Left ventricle myocardium superior (tissue), 1 donor: ENCODE measurements at places on chromosomes 2 and 18. TPM values are rescaled to one million over a fixed set of nuclear protein-coding genes. Genes with fewer than 3 reads are reported as not detected.

- DNase-seq, result no peak
Measured at GRCh38 chr18:28004606-28005005, 172.3 kb downstream of the CDH2 start.

Gene LRATD1
- 1.7 TPM for total RNA-seq

- DNase-seq, result no peak
Measured at GRCh38 chr2:4937550-4937949, 754.6 kb upstream of the SOX11 start.

Gene FKBP7
- total RNA-seq, result 8.8 TPM

- no peak for DNase-seq
Measured at GRCh38 chr2:136239079-136239685, 121.2 kb upstream of the CXCR4 start.

- DNase-seq, result no peak
Measured at GRCh38 chr18:6362559-6363129, 52.1 kb downstream of the L3MBTL4 start.

- peak; percentile 69 for DNase-seq
Measured at GRCh38 chr2:160062292-160063005, at the start of gene PLA2R1. PLA2R1 (minus strand) TSS chr2:160062615; CDS start chr2:160062403, 212 bp downstream.

DNA sequence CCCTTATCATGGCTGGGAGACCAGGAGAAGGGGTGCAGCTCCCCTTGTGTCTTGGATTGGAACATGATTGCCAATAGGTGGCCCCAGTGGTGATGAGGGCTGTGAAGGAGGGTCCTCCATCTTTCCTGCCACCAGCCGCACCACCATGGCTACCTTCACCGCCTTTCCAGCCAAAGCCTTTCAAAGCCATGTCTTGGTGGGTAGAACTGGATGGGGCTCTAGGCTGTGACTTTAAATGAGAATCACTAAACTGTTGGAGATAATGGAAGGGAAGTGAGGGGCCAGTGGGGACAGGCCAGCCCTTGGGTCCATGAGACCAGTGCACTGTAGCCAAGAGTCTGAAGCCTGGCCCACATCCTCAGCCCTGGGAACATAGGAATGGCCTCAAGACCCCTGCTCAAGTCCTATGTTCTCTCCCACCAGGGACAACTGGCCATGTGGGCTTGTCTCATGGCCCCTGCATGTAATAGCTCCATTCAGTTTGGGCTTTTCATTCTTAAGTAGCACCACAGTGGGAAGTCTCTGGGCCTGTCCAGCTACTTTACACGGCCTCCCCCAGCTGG is 345.7 kb downstream of the DYSF start:
- DNase-seq, result no peak

Gene NT5C1B
- not detected for total RNA-seq

DNA sequence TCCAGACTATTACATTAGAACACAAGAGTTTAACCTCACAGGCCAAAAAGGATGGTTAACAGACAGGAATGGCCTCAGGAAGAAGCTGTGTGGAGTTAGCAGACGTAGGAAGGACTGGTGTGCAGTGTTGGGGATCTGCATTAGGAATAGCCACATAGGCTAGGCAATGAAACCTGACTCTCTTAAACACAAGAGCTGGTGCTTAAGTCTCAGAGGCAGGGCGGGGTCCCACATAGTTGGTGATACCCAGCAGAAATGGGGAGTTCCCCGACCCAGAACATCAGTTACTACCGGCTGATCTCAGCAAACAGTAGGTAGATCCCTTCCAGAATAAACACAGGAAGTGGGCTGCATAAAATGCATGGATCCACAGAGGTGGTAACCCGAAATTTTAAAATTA is 64.1 kb downstream of the CCDC93 start:
- DNase-seq, result no peak

- DNase-seq, result no peak
Measured at GRCh38 chr2:131475831-131476230, at the start of gene TUBA3D. TUBA3D (plus strand) TSS chr2:131476119; CDS start chr2:131476200, 81 bp downstream.

GRCh38 chr2:88865801-88866371 is 174.4 kb downstream of the RPIA start:
- no peak for DNase-seq

Gene NEU2
- total RNA-seq, result not detected

GRCh38 chr2:129910446-129911362 is 68.8 kb upstream of the RAB6C start:
- DNase-seq, result no peak

Gene GREB1L
- total RNA-seq, result 7.2 TPM

Gene CERS6
- 71.7 TPM for total RNA-seq

Gene BOLL
- total RNA-seq, result not detected

GRCh38 chr2:29949042-29949441 is 27.7 kb upstream of the ALK start:
- DNase-seq, result no peak

DNA sequence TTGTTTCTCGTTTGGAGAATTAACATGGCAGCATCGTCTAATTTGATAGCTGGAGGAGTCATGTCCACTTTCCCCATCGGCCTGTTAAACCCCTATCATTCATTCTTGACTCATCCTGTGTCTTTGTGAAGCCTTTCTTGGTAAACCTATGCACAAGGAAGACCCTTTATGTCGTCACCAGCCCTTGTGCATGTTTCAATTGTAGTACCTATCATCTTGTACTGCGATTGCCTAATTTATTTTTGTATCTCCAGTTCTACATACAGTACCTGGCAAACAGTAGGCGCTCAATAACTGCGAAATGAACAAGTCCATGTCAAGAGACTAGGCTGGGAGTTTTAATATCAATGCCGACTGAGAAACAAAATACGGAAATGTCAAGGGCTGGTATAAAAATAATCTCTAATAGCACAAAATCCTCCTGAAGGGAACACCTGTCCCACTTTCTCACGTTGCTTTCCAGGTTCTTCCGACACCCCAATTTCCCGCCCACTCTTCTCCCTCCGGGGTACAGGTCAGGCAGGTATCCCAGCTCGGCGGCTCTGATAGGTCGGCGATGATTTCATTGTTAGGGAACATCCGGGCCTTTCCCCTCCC is 1.3 kb upstream of the PPM1B start:
- DNase-seq, result no peak

DNA sequence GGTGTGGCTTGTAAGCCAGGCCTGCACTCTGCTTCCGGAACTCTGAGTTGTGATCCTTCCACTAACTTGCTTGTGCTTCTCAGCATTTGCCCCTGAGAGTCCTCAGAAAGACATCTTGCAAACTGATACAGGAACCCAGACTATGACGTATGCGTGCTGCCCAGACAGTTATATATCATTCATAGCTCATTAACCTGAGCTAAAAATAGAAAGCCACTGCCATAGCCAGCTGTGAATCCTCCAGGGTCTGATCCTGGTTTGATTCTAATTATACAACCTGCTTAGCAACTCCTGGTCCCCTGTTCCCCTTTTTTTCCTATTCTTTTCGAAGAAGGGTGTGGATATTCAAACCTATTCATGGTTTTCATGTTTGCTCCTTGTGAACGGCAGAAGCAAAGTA is 63.7 kb downstream of the MARCHF4 start:
- DNase-seq, result no peak

DNA sequence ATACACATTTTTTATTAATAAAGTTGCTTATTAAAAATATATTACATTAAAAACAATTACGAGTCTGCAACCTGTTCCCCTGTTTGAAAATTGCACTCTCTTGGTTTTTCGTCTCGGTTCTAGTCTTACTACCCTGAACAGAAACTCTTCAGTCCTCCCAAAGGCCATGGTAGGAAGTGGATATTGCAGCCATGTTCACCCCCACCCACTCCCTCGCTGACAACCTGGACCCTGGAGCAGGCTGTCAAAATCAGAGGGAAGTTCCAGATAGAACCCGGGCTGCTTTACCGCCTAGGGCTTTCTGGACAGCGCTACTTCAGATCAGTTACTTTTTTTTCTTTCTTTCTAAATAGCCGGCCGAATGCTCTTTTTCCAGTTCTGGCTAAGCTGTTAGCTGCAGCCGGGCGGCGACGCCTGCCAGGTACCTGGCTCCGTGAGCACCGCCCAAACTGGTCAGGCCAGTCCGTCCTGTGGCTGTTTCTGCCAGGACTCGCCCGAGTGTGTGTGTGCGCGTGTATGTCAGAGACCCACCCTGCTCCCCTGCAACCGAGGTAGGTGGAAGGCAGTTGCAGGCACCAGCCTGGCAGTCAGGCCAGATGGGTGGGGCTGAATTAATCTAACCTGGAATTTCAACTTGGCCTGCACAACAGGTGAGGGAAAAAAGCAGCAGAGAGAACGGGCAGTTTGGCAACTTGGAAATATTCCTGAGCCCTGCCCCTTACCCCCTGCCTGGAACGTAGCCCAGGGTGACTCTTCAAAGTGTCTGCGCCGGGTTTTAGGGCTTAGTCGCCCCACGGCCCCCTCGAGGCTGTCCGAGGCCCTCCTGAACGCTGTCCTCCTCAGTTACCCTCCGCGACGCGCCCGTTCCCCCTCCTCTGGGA is 1.1 kb upstream of the TET3 start:
- DNase-seq, result peak; percentile 40

Gene CHRND
- not detected for total RNA-seq

DNA sequence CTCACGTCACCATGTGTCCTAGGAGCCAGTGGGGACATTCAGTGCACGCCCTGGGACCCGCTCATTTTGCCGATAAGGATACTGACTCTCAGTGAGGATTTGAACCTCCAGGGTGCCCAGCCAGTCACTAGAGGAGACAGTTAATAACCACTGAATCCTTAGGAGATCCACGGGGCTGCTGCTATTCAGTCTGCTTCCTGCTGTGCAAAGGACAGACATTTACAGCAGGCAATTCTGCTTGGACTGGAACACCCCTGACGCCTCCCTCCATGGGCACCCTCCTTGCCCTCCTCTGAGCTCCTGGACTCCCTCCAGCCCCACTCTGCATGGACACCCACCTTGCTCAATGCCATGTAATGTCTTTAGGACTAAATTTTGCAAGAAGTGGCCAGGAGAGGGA is 265.5 kb downstream of the EIPR1 start:
- DNase-seq, result no peak

GRCh38 chr2:113281910-113282746 is 3.4 kb upstream of the PAX8 start:
- no peak for DNase-seq

DNA sequence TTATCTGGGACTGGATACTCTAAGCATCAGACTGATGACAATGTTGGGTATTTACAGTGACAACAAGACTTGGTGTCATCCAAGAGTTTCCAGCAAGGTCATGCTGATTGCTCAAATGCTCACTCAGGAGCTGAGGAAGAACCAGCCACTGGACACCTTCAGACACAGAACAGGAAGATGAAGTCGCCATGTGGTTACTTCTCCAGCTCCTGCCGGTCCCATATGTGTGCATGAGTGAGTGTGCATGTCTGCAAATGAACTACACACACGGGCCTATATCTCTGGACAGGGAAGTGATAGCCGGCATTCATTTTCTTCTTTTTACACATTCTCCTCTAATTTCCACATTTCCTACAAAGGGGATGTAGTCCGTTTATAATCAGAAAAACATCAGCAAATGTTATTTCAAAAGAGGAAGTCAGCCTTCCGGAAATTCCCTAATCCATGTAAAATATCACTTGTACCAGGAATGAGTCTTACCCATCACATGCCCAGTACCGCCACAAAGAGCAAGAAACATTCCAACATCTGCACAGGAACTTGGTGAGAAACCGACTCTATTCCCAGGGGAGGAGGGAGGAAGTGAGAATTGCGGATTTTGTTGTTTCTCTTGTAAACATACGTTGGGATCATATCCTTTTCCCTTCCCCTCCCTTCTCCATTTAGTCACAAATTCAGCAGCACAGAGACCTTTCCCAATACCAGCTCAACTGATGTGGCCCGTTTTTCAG is 10.8 kb downstream of the RFX8 start:
- DNase-seq, result no peak

DNA sequence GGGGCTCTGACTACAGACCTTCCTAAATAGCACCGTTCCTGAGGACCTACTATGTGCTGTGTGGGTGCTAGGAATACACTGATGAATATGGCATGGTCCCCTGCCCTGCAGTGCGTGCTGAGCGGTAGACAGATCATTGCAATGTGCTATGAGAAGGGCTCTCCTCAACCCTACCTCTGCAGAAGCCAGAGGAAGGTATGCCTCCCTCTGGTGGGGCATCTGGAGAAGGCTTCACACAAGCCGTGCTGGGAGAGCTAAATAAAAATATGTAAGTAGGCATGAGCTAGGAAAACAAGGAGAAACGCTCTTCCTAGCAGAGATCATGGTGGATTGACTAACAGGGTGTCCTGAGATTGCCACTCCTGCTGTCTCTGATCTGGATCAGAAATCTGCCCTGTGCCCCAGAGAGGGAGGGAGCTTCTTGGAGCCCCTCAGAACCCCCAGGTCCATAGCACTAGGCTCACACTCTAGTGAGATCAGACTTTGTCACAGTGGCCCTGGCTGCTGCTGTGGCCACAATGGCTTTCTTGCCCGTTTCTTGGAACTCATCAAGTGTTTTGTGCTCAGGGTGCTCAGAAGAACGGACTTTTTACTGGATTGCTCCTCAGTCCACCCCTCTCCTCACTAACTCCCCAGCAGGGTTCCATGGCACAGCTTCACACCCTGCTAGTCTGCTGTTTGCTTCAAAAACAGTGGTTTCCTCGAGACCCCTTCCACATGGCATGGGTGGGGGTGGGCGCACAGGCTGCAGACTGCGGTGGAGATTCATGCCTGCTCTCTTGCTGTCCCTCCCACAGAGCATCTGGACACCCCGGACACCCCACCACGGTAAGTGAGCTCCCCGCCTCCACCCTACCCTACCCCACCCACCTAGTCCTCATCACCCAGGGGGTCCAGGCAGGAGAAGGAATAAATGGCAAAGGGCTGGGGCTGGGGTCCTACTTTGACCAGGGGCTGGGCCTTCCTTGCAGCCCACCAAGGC is 14.2 kb downstream of the SIGLEC15 start:
- DNase-seq, result no peak

- DNase-seq, result no peak
Measured at GRCh38 chr2:23215016-23215415, 170.0 kb upstream of the KLHL29 start.

Gene HOXD10
- not detected for total RNA-seq

Gene B4GALT6
- 11.9 TPM for total RNA-seq

- DNase-seq, result no peak
Measured at GRCh38 chr2:2688254-2688653, 357.2 kb upstream of the MYT1L start.

Gene RASGRP3
- total RNA-seq, result 53.8 TPM

- peak; percentile 51 for DNase-seq
Measured at GRCh38 chr2:45889053-45889452, 237.6 kb downstream of the PRKCE start.
